T-helper 2 cell treated with Interferon-gamma antibody and Interleukin-4, amounts not matched to agents 5 μg/mL and 100 μg/mL, for 36 hours (primary cell): ENCODE measurements at places on chromosomes 3 and 15.

DNA sequence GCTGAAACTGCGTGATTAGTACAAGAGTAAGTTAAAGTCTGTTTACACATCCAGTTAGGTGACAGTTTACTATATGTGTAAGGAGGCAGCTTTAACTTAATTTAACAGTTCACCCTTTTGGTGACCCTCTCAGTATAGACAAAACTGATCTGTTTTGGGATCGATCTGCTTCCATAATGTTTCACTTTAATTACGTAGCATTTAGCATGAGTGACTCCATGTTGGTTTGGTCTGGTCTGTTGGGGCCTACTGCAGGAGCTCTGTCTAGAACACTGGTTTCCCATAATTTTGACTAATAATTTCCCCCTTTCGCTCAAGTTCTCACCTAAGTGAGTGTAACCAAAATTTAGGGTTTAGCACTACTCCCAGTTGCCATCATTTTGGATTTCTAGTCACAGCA lies 6.4 kb upstream of the SECISBP2L start:
- no peak for DNase-seq

DNA sequence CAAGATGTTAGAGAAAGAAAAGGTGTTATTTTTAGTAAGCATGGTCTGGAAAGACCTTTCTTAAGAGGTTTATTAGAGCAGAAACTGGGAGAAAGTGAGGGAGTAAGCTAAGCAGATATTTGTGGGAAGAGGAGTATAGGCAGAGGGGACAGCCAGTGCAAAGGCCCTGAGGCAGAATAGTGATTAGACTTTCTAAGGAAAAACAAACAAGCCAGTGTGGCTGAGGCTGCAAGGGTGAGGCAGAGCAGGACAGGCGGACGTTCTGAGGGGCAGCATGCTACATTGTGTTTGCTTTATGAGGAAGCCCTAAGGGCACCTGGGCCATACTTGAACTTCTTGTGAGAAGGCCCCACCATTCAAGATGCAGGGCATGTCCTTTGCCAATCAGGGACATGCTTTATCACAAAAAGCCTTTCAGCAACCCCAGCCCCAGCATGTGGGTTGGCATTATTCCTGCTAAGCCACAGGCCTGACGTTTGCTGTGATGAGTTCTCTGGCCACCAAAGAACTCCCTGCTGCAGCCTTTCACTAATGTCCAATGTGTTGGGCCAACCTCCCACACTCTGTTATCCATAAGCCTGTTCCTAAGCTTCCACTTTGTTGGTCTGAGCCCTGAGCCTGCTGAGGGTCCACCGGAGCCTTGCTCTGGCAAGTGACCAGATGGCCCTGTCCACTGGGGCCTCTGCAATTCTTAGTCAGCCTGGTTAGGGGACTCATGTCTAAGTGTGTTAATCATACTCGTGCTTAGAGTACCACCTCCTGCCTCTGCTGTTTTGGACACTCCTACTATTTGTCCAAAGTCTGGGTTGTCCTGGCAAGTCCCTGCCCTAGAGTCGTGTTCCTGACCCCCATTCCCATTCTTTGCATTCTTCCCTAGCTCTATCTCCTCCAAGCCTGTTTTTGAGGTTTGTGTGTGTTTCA lies 209.9 kb upstream of the CTNNB1 start:
- no peak for DNase-seq

DNA sequence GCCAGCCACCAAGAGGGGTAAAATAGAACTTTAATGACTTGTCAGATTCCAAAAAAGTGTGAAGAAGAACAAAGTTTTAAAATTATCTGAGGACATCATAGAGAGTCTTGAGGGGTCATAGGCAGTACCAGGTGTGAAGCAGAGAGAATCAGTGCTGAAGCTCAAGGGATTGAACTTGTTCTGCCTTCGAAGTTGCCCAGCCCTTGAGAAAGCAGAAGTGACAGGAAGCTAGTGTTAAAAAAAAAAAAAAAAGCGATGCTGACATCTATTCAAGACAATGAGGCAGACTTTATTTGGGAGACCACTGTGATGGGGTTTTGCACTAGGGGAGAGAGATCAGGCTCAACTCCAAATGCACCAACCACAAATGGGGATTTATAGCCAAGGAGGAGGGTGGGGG lies 21.8 kb downstream of the FBXO22 start:
- no peak for DNase-seq

DNA sequence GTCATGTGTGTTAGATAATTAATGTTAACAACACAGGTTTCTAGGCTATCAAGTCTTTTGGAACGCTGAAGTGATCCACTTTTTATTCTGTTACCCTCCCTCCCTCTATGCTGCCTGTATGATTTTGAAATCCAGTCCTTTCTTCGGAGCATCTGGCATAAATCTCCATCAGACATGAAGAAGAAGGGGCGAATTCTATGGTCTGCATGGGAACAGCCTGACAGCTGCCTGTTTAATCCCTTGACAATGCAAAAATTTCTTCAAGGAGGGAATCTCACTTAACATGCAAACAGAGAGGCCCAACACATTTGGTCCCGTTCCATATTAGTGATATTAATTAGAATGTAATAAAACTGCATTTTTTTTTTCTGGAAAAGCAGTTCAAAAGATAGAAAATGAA lies 145.2 kb downstream of the VGLL3 start:
- DNase-seq: no peak

DNA sequence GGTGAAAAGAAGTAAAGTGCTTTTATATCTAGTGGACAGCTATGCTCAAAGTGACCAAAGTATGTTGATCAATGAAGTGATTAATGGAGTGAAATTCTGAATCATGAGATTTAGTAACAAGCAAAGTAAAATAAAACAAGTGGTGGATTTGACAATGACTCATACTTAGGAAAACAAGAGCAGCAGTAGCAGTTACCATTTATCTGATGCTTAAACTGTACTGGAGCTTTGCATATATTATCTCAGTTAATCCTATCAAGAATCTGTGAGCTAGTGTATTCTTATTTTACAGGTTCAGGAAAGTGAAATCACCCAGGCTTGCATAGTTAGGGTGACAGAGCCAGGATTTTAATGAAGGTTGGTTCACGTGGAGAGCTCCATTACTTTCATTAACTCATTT lies 50.6 kb upstream of the SPATA16 start:
- DNase-seq: no peak

GRCh38 chr3:74129056-74129455 lies 485.4 kb downstream of the CNTN3 start:
- no peak for DNase-seq
